ENCODE measurements at places on chromosomes 4 and X.

DNA sequence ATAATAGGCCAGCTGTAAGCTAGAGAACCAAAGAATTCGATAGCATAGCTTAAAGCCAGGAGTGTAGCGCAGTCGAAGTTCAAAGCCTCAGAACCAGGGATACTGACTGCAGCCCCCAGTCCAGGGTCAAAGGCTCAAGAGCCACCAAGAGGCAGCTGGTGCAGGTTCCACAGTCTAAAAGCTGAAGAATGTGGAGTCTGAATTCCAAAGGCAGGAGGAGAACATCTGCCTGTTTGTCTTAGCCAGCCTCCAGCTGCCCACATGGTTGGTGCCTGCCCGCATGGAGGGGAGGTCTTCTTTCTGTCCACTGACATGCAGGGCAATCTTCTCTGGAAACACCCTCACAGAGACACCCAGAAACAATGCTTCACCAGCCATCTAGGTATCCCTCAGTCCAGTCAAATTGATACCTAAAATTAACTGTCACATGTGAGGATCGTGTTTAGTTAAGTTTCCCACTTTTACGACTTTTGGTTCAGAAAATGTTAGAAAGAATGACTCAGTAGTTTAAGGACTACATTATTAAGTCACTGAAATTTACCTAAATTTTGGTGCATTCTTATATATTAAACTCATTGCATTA lies 52.8 kb upstream of the RHOH start:
- no peak for DNase-seq

- no peak for DNase-seq
These were observed 217.9 kb downstream of the HS6ST2 start for GRCh38 chrX:132740316-132741123.

- no peak for DNase-seq
These were observed 59.8 kb upstream of the MAML3 start for GRCh38 chr4:140213749-140214148.

DNA sequence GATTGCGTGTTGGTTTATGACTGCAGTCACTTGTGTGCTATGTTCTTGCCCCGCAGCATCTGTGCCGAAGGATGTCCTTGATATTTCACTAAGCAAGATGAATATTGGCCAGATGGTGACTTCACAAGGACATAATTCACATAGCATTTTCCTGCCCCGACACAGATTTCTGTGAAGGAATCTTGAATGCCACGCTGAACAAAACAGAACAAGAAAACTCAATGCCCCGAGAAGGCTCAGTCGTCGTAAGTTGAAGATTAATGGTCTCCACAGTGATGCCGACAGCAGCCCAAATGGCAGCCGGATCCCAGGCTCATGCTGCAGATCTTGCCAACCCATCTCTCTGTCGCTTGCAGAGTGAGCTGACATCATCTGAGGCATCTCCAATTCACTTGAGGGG lies 145.9 kb downstream of the CPEB2 start:
- no peak for DNase-seq

- no peak for DNase-seq
These were observed 437 bp upstream of the CPE start for GRCh38 chr4:165378398-165378744.

DNA sequence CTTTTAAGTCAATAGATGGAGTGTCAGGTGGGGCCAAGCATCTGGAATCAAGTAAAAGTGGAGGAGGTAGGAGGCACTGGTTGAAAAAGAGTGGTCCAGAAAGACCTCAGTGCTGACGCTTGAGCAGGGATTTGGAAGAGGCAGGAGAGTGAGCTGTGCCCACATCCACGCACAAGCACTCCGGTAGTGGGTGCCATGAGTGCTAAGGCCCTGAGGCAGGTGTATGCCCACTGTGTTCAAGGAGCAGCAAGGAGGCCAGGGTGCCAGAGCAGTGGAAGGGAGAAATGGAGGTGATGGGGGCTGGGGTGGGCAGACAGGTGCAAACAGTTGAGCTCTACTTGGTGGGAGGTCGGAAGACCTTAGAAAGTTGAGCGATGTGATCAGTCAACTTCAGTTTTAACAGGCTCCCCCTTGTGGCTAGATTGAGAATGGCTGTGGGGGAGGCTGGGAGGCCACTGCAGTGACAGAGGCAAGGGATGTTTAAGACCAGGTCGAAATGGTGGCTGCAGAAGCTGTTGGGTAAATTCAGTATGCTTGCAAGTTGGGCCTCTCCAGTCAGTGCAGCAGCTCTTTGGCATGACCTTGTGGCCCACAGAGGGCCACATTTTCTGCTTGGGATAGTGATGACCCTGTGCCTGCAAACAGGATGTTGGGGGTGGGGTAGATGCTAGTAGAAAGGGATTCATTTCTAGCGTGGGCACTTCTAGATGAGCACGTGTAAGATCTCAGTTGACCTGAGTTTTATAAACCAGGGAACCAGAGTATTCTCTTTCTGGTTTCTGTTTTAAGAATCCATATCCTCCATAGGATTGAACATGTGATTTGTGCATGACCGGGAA lies 12.7 kb downstream of the TKTL1 start:
- DNase-seq: peak; percentile 75

- peak; percentile 3 for DNase-seq
These were observed 95.4 kb upstream of the MAML3 start for GRCh38 chr4:140249351-140249750.

DNA sequence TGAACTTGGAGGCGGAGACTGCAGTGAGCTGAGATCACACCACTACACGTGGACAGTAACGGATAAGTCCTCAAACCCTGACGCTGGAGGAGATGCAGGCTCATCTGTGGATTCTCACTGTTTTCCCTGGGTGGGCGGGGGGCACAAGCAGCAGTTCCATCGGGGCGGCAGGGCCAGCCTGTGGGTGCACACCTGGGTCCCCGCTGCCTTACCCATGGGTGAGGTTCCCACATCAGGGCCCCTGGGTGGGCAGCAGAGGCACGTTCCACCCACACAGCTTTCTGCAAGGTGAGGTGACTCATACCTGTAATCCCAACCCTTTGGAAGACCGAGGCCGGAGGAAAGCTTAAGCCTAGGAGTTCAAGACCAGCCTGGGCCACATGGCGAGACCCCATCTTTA lies 56.6 kb upstream of the MXD4 start:
- DNase-seq: no peak

DNA sequence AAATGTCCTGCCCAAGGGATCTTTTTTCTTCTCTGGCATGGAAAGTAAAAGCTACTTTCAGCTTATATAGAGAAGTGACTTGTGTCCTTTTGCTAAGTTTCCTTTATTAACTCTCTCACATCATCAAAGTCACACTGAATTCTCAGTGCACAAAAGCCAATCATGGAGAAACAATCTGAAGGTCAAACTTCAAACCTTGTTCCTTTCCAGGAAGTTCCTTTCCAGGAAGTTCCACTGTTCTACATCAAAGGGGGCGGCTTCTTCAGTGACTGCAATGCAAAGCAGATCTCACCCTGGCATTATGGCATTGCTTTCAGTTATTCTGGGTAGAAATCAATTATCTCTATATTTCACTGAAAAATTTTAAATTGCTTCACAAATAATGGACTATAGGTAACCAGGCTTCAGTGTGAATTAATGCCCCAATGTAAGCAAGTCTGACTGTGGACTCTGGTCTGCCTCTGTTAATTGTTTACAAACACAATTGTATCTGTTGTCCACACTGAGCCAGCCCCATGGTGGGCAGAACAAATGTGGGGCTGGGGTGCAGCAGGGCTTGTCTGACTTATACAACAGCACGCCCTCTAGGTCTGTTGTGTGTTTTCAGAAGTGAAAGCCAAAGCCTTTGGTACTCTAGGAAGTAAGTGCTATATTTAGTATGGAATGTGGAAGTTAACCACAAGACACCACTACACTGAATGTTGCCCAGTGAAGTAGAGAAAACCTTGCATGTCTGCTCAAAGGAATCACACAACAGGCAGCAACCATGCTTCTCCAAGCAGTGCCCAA lies 98.8 kb downstream of the CDS1 start:
- DNase-seq: no peak

DNA sequence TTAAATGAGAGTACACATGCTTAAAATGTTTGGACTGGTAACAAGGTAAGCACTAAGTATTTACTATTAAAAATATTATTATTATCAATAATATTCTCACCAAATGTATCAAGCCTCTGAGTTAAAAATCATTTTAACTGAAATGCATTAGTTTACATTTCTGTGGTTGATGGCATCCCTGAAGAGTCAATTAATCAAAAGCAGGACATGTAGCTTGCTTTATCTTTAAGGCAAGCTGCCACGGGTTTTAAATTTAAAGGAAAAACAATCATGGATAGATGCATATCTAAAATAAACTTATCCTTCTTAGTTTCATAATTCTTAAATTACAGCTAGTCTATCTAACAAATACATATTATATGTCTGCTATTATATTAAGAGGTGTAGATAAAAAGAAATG lies 584.8 kb upstream of the INTU start:
- no peak for DNase-seq

Measured in CD4-positive, alpha-beta T cell treated with Interleukin-4 for 4 hours (primary cell).